ENCODE measurements at places on chromosomes 3 and 15.

DNA sequence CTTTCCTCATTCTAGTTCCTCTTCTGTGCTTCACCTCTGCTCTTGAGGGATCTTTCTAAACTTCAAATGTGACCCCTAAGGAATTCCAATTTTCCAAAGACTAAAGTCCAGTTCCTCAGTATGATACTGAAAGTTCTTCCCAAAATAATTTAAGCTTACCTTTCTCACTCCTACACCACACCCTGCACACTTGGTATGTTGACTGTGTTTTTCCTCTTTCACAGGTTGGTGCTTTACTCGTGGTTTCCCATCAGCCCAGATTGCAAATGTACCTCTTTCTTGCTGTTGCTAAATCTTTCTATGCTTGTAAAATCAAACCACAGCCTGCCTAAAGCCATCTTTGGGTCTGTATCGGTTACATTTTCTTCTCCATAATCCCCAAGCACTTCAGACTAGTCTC, 30.5 kb upstream of the CLDN16 start:
- DNase-seq, result no peak

- no peak for DNase-seq
These were observed 231.7 kb upstream of the ARRDC4 start for GRCh38 chr15:97728791-97729190.

DNA sequence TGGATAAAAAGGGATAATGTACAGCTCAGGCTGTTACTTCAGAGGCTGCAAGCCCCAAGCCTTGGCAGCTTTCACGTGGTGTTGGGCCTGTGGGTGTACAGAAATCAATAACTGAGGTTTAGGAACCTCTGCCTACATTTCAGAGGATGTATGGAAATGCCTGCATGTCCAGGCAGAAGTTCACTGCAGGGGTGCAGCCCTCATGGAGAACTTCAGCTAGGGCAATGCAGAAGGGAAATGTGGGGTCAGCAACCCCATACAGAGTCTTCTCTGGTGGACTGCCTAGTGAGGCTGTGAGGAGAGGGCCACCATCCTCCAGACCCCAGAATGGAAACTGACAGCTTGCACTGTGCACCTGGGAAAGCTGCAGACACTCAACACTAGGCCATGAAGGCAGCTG, 1350.3 kb downstream of the ROBO2 start:
- DNase-seq, result no peak

- DNase-seq, result no peak
These were observed 891.1 kb downstream of the TUSC7 start for GRCh38 chr3:117600666-117601065.

- no peak for DNase-seq
These were observed 267.2 kb downstream of the MFSD1 start for GRCh38 chr3:159069091-159069490.

Measured in stimulated activated CD4-positive, alpha-beta T cell treated with anti-CD3 and anti-CD28 coated beads, Interleukin-4, amount 100 ng/mL, for 4 hours (primary cell).